ENCODE measurements at places on chromosomes 11 and 22.

- no peak for DNase-seq
Observed at GRCh38 chr11:44973632-44974401, 23.1 kb upstream of the TP53I11 start.

GRCh38 chr11:16380941-16381568 is 24.7 kb upstream of the SOX6 start:
- DNase-seq = no peak

DNA sequence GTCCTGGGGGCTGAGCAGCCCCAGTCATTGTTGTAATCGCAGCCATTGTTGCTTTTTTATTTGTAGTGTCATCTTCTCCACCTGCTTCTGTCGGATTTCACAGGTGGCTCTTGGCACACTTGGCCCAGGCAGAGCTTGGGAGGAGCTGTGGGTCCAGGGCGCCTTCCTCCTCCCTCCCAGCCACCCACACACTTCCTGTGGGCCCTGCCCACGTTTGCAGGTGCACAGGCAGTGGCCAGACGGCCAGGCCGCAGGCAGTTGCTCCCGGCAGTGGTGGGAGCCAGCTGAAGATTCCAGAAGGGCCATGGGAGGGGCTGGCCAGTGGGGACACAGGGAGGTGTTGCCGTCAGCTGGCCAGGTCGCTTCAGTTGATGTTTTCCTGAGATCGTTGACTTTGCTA is 1191.9 kb downstream of the BRD1 start:
- no peak for DNase-seq

DNA sequence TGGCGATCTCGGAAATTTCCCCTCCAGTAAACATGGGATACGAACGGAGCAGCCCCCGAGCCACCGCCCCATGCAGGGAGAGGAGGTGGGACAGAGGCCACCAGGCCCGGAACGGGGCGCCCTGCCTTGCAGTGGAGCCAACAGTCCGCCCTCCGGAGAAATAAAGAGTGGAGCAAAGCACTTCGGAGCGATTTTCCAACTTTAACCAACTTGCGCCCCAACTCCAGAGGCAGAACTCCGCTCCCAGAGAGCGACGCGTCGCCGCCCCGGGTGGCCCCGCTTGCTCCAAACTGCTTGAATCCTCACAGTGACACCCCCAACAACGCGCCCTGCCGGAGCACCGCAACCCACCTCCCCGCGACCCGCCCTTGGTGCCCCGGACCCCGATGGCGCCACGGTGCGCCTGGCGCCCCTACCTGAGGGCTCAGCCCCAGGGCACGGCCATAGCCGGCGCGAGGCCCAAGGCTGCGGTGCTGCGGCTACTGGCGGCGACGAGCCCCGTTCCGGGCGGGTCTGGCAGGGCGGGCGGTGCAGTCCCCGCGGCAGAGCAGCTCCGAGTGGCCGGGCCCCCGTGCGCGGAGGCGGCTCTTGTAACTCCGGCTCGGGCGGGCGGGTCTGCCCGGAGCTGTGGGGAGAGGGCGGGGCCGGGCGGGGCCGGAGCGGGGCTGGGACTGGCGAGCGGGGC is at the start of gene AHNAK:
TSS of gene AHNAK (minus strand) at position 563 of the 685 bp plus-strand sequence. CDS start 10,708 bp downstream, outside the sequence.
- peak; percentile 76 for DNase-seq

DNA sequence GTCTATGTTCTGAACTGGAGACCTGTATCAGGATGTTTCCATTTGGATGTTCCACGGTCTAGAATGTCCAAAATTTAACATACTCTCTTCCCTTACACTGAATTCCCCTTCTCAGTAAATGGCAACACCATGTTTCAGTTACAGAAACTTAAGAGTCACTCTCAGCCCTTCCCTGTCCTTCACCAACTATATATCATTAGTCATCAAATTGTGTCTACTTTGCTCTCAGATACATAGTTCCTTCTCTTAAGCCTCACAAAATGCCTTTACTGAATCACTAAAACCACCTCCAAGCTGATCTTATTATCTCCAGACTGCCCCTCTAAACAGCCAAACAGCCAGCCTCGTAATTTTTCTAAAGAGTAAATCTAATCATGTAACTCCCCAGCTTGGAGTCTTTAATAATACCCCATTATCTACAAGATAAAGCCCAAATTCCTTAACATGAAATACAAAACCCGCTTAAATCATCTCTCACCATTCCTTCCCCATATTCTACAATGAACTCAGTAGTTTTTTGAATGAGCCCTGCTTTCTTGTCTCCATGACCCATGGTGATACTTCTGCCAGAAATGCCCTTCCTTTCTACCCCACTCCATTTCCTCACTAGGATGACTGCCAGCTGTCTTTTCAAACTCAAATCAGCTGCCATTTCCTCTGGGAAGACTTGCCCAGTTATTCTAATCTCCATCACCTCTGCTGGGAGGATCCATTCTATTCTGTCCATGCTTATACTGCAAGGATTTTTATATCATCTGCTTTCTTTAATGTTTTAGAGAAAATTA is 102.7 kb upstream of the ARHGAP42 start:
- DNase-seq = no peak

DNA sequence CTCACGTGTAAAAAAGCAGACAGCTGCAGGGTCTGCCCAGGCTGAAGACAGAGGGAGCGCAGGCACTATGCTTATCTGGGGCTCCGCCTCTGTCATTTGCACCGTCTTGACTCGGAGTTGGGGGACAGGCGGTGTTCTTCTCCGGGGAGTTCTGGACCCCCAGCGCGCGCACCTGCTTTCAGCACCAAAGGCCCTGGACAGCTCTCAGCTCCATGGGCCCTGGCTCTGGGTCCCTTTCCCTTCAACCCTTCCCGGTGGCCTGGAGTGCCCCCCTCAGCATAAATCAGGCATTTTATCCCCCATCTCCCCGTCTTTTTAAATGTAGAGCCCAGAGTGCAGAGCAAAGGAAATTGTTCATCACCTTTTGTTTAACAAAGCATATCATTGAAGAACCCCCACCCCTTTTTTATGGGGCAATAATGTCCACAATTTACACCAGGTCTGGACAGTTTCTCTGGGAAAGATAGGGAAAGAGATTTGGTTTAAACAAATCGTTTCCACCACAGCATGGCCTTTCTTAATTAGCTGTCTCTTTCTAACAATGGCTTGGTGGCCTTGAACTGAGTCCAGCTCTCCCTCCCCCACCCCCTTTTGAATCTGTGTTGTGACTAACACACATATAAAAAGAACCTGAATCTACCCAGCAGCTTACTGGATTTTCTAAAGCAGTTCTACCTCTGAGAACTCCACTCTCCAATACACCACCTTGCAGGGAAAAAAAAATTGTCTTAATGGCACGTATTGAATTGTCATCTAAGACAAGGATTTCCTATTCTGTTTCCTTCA is 1.7 kb downstream of the SEZ6L start:
- no peak for DNase-seq

- DNase-seq = no peak
Observed at GRCh38 chr11:112300094-112300786, 39.6 kb upstream of the PLET1 start.

- no peak for DNase-seq
Observed at GRCh38 chr11:57425565-57426438, 1.1 kb downstream of the SLC43A3 start.
